Muscle of arm (tissue), 14 donors: ENCODE measurements at places on chromosomes 7 and 10.

GRCh38 chr7:88431882-88432281 lies 125.2 kb upstream of the STEAP4 start:
- peak; percentile 8 for DNase-seq

- no peak for DNase-seq
These were observed 38.7 kb downstream of the A1CF start for GRCh38 chr10:50846753-50847152.

DNA sequence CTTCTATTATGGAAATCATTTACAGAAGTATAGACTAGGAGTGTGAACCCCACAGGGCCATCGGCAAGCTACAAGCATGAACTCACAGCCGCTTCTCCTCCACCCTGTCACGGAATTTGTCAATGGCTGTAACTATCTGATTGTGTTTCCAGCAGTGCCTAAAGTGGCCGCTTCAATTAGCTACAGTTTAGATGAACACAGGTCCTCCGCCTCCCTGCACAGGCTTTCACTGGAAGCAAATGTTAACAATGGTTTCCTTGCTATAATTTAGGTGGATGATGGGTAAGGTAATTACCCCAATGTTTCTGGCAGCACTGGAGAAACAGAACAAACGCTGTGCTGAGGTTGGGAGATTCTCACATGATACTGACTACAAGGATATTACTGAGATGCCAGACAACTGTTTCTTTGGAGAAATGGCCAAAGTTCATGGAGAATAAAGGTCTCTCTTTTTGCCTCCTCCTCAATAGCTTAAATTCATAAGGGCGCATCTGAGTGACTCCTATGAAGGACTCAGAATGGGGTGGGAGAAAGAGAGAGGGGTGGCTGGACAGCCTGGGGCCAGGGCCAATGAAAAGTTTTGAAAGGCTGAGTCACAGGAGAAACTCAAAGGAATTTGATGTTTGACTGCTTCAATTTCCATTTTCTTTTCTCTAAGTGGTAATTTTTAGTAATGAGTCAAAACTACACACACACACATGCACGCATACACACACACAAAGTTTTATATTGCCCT lies 78.9 kb downstream of the SVIL start:
- no peak for DNase-seq

- DNase-seq = no peak
These were observed 33.5 kb downstream of the EEPD1 start for GRCh38 chr7:36186359-36187121.

- no peak for DNase-seq
These were observed 16.0 kb downstream of the AFAP1L2 start for GRCh38 chr10:114388275-114388674.

GRCh38 chr7:141418066-141418465 lies 133.1 kb upstream of the AGK start:
- DNase-seq = no peak

GRCh38 chr7:151046603-151047573 lies 1.4 kb upstream of the ASIC3 start:
- no peak for DNase-seq

- DNase-seq = no peak
These were observed 37.8 kb upstream of the ZNF365 start for GRCh38 chr10:62336404-62336803.

- DNase-seq = no peak
These were observed 117.9 kb upstream of the COL1A2 start for GRCh38 chr7:94276795-94277194.

- no peak for DNase-seq
These were observed 738.8 kb upstream of the POT1 start for GRCh38 chr7:125668321-125668993.

- no peak for DNase-seq
These were observed 23.6 kb downstream of the TMEM178B start for GRCh38 chr7:141097430-141097829.

GRCh38 chr10:118914629-118915028 lies 114.9 kb upstream of the NANOS1 start:
- no peak for DNase-seq

GRCh38 chr10:16814012-16814411 lies 3.2 kb downstream of the RSU1 start:
- DNase-seq = no peak

DNA sequence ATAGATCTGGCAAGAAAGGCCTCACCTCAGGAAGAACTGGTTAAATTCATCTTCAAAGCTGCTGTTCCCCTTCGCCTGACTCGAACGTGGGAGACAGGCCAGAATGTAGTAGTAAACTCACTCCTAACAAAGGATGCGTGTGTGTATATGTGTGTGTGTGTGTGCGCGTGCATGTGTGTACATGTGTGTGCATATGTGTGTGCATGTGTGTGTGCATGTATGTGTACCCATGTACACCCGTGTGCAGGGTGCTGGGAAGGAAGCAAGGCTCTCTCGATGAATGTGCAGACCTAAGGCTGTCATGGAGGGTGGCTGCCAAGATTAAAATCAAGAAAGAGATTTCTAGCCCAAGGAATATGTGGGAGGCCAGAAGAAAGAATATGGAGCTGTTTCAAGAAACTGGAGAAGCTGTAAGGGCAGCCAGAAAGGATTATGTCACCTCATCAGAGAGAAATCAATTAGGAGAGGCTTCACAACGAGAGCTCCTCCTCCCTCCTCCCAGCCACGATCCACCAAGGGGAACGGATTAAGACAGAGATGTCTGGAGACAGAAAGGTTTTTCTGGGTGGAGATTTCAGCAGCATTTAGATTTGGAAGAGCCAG lies 34.0 kb upstream of the LBX1 start:
- peak; percentile 36 for DNase-seq

- DNase-seq = no peak
These were observed 373 bp downstream of the PAXIP1 start for GRCh38 chr7:155002411-155003091.

- no peak for DNase-seq
These were observed at the start of gene SORCS3 for GRCh38 chr10:104641187-104641936. Gene SORCS3, plus strand, starts transcription at chr10:104641290.
